ENCODE measurements at places on chromosomes 7 and 10.

- DNase-seq, result no peak
Observed at GRCh38 chr7:11313801-11314200, 340.1 kb downstream of the PHF14 start.

DNA sequence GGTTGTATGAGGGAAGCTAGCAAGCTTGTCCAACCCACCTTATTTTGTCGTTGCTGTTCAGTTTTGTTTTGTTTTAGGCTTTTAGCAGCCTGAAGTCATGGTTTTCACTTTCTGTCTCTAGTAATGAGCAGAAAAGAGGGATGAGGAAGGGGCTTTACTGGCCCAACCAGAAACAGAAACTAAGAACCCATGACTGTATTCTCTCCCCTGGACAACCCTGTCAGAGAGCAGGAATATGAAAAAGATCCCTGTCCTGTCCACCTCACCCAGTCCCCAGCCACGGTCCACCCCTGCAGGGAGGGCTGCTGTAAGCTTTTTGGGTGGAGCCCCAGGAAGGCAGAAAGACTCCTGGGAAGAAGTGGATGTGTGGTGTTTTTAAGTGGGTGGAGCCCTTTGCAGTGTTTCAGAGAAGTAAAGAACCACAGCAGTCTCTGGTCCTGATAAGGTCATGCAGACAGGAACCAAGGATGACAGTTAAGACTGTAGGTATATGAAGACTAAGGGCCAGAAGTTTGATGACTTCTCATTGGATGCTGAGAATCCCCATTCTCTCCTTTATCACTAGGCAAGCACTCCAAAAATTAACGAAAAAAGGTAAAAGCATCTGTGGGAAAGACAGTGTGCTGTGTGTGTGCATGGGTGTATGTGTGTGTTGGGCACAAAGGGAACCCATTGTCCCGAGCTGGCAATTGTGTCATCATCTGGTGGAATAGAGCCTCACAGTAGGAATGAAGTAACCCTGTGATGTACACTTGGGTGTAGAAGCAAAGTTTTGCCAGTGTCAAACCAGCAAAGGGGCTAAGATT is 13.8 kb downstream of the MRPL32 start:
- DNase-seq, result no peak

- DNase-seq, result no peak
Observed at GRCh38 chr7:41928166-41928565, 225.3 kb upstream of the INHBA start.

DNA sequence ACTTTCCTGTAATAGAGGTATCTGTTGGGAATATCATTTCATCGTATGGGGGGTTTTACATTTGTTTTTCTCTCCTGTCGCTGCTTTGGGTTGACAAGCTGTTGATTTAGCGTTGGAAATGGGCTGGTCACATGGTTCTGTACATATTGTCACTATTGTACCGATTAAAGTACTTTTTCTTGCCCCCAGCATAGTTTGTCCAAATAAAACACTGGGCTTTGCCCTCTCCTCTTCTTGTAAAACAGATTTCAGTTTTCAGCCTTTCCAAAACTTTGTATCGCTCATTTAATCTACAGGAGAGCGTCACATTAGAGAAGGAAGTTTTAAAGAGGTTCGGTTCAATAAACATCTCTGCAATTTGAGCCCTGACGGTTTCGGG is 4.0 kb downstream of the BMI1 start:
- DNase-seq, result no peak

DNA sequence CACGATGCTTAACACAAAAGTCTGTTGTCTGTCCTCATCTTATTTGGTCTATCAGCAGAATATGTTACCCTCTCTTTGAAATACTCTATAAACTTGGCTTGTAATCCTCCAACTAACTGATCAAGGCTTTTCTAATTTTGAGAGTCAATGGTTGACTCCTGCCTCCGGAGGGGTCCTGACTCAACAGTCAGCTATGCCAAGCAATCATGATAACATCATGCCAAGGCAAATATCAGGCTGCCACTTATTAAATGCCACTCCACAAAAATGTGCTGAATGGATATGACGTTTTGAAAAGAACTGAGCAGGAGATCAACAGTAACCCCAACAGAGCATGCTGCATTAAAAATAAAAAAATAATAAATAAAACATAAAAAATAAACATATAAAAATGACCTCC is 116.1 kb downstream of the PARD3 start:
- peak; percentile 51 for DNase-seq

- DNase-seq, result no peak
Observed at GRCh38 chr10:97914171-97914836, 64.7 kb downstream of the GOLGA7B start.

DNA sequence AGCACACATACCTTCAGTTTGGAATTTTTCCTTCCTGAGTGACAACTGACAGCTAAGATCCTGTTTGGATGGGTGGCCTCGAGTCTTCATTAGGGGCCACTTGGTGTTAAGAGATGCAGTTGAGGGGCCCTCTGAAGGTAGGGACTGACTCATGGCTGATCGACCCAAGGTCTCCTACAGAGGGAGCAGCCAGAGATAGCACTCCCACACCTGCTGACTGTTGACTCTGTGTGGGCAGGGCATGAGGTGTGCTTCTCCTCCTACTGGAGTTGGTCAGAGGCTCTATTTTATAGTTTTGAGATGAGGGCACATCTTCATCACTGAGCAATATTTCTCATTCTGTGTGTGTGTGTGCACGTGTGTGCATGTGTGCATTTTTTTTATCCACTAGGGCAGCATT is 378.8 kb upstream of the PODXL start:
- no peak for DNase-seq

GRCh38 chr7:141999058-141999623 is 3.5 kb downstream of the MGAM start:
- DNase-seq, result no peak

- DNase-seq, result no peak
Observed at GRCh38 chr7:101365956-101366355, 3.3 kb downstream of the COL26A1 start.

DNA sequence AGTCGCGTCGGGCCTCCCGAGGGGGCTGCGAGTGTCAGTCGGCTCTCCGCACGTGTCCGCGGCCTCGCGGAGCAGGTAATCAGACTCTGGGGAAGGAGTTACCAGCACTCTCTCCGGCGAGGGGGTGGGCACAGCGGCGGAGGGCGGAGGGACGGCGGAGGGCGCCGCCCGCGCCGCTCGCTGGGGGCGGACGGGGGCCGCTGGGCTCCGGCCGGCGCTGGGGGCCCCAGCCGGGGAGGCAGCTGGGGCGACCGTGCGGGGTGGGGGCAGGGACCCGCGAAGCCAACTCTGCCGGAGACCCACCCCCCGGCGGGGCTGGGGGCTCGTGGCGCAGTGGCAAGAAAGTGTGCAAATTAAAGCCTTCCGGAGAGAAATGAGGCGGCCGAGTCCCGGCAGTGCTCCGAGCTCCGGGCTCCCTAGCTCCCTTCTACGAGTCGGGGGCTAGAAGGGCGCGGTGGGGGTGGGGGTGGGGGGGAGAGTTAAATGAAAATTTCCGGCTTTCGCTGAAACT is at the start of gene CDK6:
Gene CDK6, minus strand, starts transcription at position 85 of the 511 bp plus-strand sequence. CDS start 3,250 bp downstream, outside the sequence.
- DNase-seq, result peak; percentile 79

- DNase-seq, result no peak
Observed at GRCh38 chr7:138713191-138713590, 12.0 kb upstream of the SVOPL start.

DNA sequence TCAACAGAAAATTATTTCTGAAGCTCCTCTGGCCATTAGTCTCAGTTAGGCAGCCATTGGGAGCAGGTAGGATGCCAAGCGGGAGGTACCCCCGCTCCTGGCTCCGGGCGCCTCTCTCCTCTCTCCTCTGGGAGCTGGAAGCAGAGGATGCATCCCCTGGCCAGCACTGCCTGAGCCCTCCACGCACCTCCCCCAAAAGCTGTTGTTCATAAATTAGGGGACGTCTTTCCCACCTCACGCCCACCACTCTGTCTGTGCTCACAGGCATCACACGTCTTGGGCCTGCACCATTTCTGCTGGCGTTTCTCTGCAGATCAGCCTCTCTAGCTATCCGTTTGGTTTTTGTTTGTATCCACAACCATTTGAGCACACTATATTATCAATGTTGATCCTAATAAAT is 609.0 kb upstream of the FOXK1 start:
- no peak for DNase-seq

DNA sequence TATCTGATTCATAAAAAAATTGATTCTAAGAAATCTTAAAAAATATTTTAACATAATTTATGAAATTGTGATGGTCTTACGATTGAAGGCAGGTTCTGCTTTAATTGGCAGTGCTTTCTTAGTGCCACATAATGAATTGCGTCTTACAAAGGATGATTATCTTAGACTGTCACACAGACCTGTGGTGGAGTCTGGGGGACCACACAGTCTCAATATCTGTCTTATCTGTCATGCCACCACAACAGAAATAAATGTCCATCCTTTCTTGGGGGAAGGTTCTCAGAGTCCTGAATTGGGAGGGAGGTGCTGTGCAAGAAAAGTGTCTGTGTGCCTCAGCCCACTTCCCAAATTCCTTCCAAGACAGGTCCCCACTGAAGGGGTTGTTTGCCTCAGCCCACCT is 34.0 kb downstream of the ZDHHC6 start:
- DNase-seq, result no peak

DNA sequence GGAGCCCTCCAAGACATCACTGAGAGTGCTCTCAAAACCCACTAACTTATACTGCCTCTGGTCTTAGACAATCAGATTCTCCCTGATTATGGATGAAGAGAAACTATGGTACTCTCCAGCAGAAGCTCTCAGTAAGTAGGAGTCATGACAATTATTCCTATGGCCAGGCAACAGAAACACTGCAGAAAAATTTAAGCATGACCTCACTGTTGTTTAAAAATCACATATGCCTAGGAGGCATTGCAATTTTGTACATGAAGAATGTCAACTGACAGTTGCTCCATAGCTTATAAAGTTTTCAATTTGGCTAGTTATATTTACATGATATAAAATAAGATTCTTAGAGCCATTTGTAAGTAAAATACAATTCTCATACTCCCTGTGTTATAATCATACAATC is 105.9 kb upstream of the LSM8 start:
- no peak for DNase-seq

DNA sequence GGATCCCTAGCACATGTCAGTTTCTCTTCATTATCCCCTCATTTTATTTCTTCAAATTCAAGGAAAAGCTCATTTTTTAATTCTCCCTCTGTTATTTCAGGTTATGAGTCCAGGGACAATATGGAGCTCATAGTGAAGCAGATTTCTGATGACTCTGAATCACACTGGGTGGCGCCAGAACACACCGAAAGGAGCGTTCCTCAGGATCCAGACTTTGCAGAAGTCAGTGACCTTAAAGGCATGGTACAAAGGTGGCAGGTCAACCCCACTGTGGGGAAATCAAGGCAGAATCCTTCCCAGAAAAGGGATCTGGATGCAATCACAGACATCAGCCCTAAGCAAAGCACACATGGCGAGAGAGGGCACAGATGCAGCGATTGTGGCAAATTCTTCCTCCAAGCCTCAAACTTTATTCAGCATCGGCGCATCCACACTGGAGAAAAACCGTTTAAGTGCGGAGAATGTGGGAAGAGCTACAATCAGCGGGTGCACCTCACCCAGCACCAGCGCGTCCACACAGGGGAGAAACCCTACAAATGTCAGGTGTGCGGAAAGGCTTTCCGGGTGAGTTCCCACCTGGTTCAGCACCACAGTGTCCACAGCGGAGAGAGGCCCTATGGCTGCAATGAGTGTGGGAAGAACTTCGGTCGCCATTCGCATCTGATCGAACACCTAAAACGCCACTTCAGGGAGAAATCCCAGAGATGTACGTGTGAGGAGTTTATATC is 21.4 kb downstream of the ZKSCAN5 start:
- DNase-seq, result peak; percentile 48

DNA sequence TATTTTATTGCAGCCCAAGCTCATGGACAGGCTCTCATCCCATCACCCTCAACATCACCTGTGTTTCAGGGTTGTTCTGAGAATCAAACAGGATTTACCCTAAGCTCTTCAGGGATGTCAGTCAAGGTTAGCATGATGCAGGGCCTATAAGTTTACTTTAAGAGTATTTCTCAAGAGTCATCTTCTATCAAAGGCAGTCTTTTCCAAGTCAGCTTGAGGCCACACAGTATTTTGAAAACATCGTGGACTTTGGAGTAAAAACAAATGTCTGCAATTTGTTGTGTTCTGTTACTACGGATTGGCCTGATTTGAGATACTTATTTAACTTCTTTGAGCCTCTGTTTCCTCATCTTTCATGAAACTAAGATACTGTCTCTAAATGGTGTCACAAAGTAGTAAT is 42.0 kb upstream of the NRP1 start:
- DNase-seq, result no peak

DNA sequence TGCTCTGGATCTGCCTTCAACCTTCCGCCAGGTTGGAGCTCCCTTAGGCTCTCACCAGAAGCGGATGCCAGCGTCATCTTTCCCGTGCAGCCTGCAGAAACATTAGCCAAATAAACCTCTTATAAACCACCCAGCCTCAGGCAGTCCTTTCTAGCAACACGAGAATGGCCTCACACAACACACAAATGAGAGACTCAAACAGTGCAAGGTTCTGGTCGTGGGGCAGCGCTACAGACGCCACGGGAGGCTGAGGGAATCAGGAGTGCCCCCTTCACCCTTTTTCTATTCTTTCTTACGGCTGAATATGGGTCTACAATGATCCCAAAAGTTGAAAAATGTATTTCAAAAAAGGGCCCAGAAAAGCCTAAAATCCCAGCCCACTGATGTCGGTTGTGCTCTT is 96.4 kb downstream of the FOXL3 start:
- DNase-seq, result no peak

- no peak for DNase-seq
Observed at GRCh38 chr7:77339726-77340125, 76.4 kb downstream of the GSAP start.

DNA sequence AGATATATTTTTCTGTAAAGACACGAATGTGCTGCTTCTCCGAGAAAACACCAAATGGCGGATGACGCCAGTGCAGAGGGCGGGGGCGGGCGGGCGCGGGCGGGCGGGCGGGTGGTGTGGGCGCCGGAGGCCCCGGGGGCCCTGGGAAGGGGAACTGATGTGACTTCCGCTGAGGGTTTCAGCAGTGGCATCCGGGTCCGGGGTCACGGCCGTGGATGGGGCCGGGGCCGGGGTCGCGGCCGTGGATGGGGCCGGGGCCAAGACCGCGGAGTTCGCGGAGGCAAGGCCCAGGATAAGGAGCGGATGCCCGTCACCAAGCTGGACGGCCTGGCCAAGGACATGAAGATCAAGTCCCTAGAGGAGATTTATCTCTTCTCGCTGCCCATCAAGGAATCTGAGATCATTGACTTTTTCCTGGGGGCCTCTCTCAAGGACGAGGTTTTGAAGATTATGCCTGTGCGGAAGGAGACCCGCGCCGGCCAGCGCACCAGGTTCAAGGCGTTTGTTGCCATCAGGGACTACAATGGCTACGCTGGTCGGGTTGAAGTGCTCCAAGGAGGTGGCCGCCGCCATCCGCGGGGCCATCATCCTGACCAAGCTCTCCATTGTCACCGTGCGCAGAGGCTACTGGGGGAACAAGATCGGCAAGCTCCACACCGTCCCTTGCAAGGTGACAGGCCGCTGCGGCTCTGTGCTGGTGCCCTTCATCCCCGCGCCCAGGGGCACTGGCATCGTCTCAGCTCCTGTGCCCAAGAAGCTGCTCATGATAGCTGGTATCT is 20.3 kb upstream of the IGF2BP3 start:
- DNase-seq, result no peak

GRCh38 chr10:69836731-69837030 is 35.0 kb downstream of the COL13A1 start:
- no peak for DNase-seq

GRCh38 chr7:84446991-84447480 is 252.4 kb upstream of the SEMA3A start:
- DNase-seq, result no peak

Data from mesendoderm (in vitro differentiated cells).